Stimulated activated naive CD4-positive, alpha-beta T cell treated with Interleukin-2 at 50 U/mL for 16 hours (primary cell): ENCODE measurements at places on chromosomes 16 and 17.

GRCh38 chr16:70576431-70577255 lies 53.0 kb downstream of the SF3B3 start:
- no peak for DNase-seq

GRCh38 chr16:23857256-23857880 lies 21.6 kb downstream of the PRKCB start:
- no peak for DNase-seq

GRCh38 chr17:34714475-34715410 lies 135.4 kb downstream of the TMEM132E start:
- no peak for DNase-seq

GRCh38 chr17:62592341-62593099 lies 35.0 kb upstream of the MRC2 start:
- DNase-seq = no peak

DNA sequence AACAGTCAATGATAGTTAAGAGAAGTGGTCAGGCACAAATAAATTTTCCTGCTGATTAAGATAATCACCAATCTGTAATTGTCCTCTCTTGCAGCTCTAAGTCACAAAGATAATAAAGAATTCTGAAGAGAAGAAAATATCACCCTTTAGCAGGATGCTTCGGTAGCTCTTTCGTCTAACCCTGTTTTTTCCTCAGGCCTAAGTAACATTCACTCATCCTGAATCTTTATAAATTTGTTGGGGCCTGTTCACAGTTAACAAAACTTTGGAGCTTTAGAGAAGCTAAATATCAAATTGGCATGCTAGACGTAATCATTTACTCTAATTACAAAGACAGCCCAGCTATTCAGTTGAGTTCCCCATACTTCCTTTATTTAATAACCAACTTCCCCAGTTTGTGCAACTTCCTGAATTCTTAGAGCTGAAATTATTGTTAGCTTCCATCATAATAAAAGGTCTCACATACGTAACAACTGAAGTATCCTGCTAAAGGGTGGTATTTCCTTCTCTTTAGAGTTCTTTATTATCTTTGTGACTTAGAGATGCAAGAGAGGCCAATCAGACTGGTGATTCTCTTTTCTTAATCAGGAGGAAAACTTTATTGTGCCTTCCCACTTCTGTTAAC lies 118.6 kb downstream of the TANGO6 start:
- no peak for DNase-seq

DNA sequence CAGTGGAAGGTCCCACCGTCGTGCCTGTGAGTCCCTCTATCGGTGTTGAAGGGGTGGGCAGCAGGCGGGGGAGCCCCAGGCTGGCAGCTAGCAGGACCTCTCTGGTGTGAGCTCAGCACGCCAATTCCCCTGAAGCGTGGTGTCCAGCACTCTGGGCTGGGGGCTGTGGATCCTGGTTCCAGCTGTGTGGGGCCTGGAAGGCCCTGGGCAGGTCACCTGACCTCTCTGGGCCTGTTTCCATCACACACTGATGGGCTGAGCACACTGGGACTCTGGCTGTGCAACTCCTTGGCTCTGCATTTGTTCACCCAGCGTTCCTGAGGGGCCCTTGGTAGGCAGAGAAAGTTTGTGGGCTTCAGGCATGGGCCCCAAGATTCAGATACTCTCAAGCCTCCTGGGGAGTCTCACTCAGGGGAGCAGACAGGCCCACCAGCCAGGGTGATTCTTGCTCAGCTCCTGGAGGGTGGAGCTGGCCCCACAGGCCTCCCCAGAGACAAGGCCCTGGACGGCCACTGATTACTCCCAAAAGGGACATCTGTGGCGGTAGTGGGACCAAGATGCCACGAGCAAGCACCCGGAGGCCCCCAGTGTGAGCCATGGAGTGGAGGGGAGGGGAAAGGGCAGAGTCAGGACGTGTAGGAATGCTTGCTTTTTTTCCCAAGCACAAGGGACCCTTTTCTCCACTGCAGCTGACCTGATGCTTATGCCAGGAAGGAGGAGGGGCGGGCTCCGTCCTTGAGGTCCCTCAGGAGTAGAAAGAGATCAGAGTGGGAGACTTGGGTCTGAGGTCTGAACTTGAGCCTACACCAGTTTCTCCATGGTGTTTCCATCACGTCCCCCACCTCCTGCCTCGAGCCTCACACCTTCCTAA lies 8.5 kb downstream of the SCGB1C2 start:
- DNase-seq = no peak

DNA sequence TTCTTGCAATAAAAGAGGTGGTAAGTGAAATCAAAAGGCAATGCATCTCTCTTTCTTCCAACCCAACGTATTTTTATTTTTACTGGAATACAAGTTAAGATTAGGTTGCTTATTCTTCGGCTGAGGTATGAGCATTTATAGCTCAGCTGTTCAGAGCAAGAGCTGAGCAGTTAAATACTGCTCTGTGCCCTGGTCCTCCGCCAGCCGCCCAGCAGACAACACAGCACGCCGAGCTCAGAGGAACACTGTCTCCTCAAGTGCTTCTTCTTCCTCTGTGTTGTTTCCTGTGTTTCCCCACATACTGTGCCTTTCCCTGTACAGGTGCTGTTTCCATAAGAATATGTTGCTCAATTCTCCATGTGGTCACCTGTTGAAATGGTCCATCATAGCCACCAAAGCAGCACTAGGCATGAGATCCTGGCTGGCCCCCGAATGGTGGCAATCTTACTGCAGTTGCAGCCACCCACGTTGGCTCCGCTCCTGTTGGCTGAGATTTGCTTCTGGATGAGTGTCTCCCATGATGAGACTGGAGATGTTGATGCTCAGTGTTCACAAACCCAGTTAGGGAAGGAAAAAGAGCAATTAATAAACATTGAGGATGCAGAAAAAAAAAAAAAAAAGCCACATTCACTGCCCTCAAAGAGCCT lies 515.3 kb downstream of the GRIN2A start:
- no peak for DNase-seq

DNA sequence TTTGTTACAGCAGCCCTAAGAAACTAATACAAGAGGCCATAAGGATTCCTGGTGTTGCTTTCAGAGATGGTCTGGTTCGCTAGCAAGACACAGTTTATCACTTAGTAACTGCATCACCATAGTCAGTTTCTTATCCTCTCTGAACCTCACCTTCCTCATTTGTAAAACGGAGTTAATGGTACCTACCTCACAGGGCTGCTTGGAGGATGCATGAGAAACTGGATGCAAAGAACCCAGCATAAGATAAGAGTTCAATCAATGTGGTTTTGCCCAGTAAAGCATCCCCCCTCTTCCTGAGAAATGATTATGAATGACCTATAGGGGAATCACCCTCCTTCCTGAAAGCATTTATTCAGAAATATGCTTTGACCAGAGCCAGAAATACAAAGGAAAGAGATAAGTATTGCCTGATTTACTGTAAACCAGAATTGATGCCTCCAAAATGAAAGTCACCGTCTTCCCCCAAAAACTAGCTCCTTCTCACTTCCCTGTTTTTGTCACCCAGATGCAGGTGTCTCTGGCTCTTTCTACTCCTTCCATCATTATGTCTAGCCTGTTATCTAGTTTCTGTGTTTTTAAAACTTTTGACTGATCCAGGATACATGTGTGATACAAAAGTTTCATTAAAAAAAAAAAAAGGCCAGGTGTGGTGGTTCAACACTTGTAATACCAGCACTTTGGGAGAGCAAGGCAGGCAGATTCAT lies 2.8 kb upstream of the TEFM start:
- no peak for DNase-seq

DNA sequence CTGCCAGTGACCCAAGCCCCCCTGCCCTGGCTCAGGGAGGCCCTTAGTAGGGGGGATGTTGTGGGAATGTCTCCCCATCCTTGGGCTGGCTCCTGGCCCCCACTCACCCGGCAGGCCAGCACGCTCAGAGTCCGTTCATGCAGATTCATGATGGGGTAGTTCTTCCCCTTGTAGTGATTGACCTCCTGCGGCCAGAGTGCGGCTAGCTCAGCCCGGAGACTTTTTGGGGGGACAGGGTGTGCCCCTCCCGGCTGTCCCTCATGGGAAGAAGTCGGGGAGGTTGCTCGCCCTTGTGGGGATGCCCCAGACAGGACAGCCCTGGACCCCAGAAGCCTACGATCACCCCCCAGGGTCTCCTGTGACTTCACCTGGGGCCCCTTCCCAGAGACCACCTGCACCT lies 4.0 kb downstream of the NPB start:
- no peak for DNase-seq

DNA sequence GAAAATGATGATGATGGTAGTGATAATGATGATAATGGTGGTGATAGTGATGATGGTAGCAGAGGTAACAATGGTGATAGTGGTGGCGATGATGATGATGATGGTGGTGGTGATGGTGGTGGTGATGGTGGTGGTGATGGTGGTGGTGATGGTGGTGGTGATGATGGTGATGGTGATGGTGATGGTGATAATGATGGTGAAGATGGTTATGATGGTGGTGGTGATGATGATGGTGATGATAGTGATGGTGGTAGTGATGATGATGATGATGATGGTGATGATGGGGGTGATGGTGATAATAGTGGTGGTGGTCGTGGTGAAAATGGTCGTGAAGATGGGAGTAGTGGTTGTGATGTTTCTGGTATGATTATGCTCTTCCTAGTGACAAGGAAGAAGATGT lies 581.8 kb downstream of the HS3ST4 start:
- DNase-seq = no peak
